ENCODE measurements at places on chromosomes 1 and 21. TPM values are rescaled to one million over a fixed set of nuclear protein-coding genes. Genes with fewer than 3 reads are reported as not detected.

Gene PTPN22
- 24.1 TPM for total RNA-seq

Gene THEM5
- total RNA-seq: not detected

Gene TMEM39B
- total RNA-seq: 26.4 TPM

Gene MRPS15
- total RNA-seq: 32.8 TPM

Gene INSRR
- not detected for total RNA-seq

Gene TDRD10
- not detected for total RNA-seq

Gene DIO1
- not detected for total RNA-seq

Gene CELA3A
- total RNA-seq: not detected

Gene LDLRAD1
- not detected for total RNA-seq

Gene F11R
- 16.5 TPM for total RNA-seq

Gene FMO3
- not detected for total RNA-seq

Gene C1orf94
- total RNA-seq: not detected

Gene RGSL1
- not detected for total RNA-seq

Gene MIXL1
- not detected for total RNA-seq

Gene SMIM1
- 4.3 TPM for total RNA-seq

Gene SH2D5
- total RNA-seq: 0.35 TPM

Gene PLA2G4A
- 2.8 TPM for total RNA-seq

Gene SPRR2G
- total RNA-seq: not detected

Gene SLC37A1
- 18.2 TPM for total RNA-seq

Gene GPR3
- 0.24 TPM for total RNA-seq

Gene DEPDC1
- 14.8 TPM for total RNA-seq

Gene SPTA1
- not detected for total RNA-seq

Gene NBPF10
- 4.3 TPM for total RNA-seq

Gene CYP4B1
- total RNA-seq: not detected

Gene TFF1
- not detected for total RNA-seq

Gene TMPRSS2
- total RNA-seq: not detected

Gene GJA5
- not detected for total RNA-seq

Gene PLA2G2D
- total RNA-seq: not detected

Gene C1orf226
- not detected for total RNA-seq

Gene CBS
- total RNA-seq: not detected

Gene GUCA2B
- not detected for total RNA-seq

Gene ADAMTSL4
- 0.49 TPM for total RNA-seq

Gene SERPINC1
- total RNA-seq: not detected

Gene CRYAA
- total RNA-seq: not detected

Gene PEA15
- total RNA-seq: 13.2 TPM

Gene TMOD4
- 2.9 TPM for total RNA-seq

Gene SPRR2B
- total RNA-seq: not detected

Gene KCNT2
- not detected for total RNA-seq

Gene KCNE2
- not detected for total RNA-seq

Gene LCE2C
- total RNA-seq: not detected

Gene CD1B
- total RNA-seq: not detected

Gene MYOG
- total RNA-seq: not detected

Gene KLHDC8A
- not detected for total RNA-seq

Gene MATN1
- 0.08 TPM for total RNA-seq

Gene NID1
- 0.13 TPM for total RNA-seq

Gene PKP1
- not detected for total RNA-seq

Gene TIE1
- total RNA-seq: not detected

Gene SLAMF9
- total RNA-seq: not detected
